IMR-90 (cell line): ENCODE measurements at places on chromosomes 16 and 17. TPM values are rescaled to one million over a fixed set of nuclear protein-coding genes. Genes with fewer than 3 reads are reported as not detected.

DNA sequence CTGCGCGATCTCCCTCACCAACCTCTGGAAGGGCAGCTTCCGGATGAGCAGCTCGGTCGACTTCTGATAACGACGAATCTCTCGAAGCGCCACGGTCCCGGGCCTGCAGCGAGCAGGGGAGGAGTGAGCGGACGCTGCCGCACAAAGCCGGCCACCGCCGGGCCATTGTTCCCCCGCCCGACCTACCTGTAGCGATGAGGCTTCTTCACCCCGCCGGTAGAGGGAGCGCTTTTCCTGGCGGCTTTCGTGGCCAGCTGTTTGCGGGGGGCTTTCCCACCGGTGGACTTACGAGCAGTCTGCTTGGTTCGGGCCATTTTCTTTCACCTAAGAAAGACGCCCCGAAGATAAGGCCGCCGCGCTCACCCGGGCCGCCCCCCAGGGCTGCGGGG lies 5.8 kb upstream of the UNK start:
- no peaks in the 10 kb centered on the region for H3K27me3 ChIP-seq
- peak; percentile 35 for DNase-seq
- peak overlapping the region; percentile 62 for H3K4me3 ChIP-seq

DNA sequence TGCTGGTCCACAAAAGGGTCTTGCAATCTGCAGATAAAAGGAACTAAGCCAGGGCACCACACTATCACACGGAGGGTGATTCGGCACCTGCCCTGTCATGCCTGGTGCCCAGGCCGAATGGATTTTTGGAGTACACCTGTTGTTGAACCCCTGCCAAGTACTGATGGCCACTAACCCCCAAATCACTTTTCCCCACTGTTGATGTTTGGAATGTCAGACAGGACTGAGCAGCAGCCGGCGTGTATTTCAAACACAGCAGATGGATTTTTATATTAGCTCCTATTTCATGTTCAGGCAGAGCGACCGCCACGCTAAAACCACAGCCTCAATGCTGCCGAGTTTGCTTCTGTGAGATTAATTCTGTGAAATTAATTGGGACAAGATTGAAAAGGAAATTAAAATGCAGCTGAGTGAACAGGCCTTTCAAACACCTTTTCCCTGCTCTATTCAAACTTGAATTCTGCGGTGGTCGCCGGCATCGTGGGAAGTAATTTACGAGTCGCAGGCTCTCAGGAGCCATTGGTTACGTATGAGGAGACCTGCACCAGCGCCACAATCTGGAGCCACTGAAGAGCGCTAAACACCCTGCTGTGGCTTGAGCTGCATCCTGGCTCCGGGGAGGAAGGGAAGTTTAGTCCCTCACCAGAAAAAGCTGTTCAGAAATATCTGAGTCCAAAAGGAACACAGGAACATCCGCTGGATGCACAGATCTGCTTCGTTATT lies 48.5 kb downstream of the SNX11 start:
- H3K27me3 ChIP-seq, result peaks cover 58% of the 10 kb centered on the region
- H3K4me1 ChIP-seq, result no peaks in the 10 kb centered on the region
- no peak for DNase-seq
- H3K27ac ChIP-seq, result no peak overlapping the region
- no peaks in the 10 kb centered on the region for H3K36me3 ChIP-seq

DNA sequence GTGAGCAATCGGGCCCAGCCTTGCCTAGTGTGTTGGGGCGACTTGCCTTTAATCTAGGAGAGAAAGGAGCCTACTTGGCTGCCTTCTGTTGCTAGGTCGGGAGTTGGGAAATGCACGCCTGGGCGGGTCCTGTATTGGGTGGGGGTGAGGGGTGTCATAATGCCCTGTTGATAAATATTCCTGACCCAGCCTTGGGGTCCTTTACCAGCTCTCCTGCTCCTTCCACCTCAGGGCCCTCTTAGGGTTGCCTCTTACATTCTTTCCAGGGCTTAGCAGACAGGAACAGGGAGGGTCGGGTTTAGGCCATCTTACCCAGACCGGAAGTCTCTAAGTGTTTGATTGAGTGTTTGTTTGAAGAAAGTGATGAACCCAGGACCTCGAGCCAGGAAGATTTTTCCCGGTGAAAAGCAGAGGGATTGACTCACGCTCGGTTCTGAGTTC lies 112.9 kb downstream of the SEC14L1 start:
- no peaks in the 10 kb centered on the region for H3K27me3 ChIP-seq
- peak; percentile 81 for DNase-seq
- H3K4me3 ChIP-seq, result no peak overlapping the region
- peaks cover 29% of the 10 kb centered on the region for H3K4me1 ChIP-seq

DNA sequence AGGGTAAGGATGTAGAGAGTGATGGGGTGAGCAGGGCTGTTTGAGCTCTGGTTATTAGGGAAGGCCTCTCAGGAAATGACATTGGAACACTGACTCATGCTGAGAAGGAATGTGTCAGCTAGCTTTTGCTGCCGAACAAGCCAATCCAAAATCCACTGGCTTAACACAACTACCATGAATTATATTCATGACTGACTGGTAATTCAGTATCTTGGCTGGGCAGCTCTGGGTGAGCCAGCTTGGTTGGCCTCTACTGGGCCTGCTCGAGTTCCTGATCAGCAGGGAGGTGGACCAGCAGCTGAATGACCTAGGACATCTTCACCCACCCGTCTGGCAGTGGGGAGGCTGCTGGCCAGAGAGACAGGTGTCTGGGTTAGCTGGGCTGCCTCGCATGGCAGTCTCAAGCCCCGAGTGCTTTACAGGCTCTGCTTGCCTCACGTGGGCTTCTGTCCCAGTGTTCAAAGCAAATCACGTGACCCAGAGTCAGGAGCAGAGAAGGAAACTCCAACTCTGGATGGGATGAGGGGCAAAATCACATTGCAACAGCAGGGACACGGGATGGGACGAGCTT lies 209.4 kb downstream of the KATNIP start:
- H3K4me1 ChIP-seq, result peaks cover 6% of the 10 kb centered on the region
- peak; percentile 72 for DNase-seq
- H3K27me3 ChIP-seq, result no peaks in the 10 kb centered on the region
- H3K27ac ChIP-seq, result no peak overlapping the region
- H3K4me3 ChIP-seq, result no peak overlapping the region

DNA sequence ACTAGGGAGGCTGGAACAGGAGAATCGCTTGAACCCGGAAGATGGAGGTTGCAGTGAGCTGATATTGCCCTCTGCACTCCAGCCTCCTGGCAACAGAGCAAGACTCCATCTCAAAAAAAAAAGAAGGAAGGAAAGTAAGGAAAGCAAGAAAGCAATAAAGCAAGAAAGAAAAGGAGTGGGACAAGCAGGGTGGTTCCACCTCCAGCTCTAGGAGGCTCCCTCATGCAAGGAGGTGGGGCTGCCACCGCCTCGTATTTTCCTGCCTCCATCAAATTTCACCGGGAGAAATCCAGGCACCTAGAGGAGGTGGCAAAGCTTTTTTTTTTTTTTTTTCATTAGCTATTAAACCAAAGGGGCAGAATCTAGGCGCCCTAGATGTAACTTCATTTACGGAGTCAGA lies 1.0 kb downstream of the CYB561 start:
- no peaks in the 10 kb centered on the region for H3K27me3 ChIP-seq
- no peak overlapping the region for H3K27ac ChIP-seq
- H3K4me3 ChIP-seq, result no peak overlapping the region
- H3K4me1 ChIP-seq, result peaks cover 4% of the 10 kb centered on the region

ACE gene
- total RNA-seq, result 1.4 TPM in 2 replicates

DNA sequence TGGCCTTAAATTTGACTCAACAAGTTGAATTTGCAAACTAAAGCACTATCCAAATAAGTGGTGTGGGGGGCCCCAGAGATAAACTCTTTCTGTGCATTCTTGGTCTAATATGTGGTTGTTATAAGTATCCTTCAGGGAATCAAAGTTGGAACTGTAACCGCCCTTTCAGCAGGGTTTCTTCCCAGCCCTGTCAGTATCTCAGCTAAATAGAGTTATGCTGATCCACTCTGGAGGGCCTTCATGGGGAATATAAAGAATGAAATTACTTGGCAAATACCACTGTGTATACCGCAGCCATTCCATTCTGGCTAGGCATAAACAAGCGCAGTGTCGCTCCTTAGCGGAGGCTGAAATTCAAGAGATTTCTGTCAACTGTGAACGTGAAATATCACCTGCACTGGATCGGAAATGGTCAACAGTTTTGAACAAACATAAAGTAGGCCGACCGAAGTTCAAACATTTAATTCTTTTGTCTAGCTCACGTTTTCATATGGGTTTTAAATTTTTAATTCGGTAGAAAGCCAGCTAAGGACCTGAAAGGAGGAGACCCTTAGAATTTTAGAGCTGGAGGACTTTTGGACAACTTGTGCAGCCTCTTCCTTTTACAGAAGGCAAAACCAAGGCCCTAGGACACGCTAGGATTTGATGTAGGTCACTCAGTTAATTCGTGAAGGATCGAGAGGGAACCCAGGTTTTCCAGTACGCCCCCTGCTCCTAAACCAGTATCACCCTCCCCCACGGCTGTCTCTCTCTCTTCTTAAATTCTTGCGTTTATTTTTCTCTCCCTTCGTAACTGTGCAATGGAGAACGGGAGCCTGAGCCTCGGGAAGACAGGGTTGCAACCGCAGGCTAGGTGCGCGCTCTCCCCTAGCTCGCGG lies 74.7 kb downstream of the CHD9 start:
- DNase-seq, result peak; percentile 81
- H3K4me3 ChIP-seq, result peak overlapping the region; percentile 60
- H3K27ac ChIP-seq, result peak overlapping the region; percentile 94
- no peaks in the 10 kb centered on the region for H3K36me3 ChIP-seq
- peaks cover 7% of the 10 kb centered on the region for H3K4me1 ChIP-seq

DNA sequence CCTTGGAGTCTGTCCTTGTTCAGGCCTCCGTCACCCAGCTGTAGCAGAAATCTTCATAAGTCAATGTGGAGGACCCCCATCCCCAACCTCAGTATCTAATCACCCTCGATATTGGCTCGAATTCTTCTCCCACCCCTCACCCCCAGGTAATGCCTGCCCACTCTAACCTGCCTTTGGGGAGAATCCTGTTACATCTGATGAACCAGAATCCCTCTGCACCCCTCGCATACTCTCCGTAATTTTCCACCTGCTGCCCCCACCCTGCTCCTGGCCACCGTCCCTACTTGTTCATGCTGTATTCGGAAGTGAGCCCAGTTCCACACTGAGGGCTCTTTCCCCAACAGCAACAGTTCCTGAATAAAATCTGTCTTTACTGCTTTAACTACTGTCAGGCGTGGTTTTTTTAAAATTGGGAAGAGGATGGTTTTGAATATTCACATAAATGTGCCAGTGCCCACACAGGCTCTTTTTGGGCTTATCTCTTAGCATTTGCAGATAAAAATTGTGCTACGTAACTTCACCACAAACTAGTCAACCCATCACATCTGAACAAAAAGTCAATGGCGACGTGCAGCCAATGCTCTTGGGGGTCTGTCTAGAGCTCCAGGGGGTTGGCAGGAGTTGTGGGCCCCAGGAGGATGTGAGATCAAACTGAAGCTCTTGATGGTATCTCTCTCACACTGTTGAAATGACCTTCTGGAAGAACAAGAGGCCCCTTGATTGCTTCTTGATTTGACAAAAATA lies 73.7 kb downstream of the NETO2 start:
- H3K27ac ChIP-seq, result no peak overlapping the region
- H3K27me3 ChIP-seq, result peaks cover 3% of the 10 kb centered on the region; the same call in 1 of the 2 replicates
- H3K4me1 ChIP-seq, result no peaks in the 10 kb centered on the region
- H3K36me3 ChIP-seq, result no peaks in the 10 kb centered on the region

DNA sequence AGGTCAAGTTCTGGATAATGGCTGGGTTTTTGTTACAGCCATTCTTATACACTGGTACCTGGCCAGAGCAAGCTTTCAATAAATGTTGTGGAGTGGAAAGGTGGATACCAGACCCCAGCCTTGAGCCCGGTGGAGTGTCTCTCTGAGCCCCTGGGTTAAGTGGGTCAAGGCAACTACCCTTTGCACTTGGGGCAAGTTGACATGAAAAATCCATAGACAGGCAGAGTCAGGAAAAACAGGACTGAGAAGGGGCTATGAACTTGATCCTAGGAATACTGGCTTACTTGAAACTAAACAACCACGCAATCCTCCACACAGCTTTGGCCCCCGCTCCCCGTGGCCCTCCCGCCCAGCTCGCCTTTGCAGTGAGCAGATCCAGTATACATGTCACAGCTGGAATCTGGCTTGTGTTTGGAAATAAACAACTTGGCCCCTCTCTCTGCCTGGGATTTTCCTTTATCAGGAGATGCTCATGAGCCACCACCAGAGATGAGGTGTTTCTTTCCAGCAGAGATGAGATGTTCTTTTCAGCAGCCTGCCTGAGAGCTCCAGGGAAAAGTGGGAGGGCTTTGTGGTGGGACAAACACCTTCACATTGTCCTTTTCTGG lies 65.9 kb downstream of the KSR1 start:
- no peak for DNase-seq
- H3K27me3 ChIP-seq, result no peaks in the 10 kb centered on the region
- H3K36me3 ChIP-seq, result no peaks in the 10 kb centered on the region
- no peak overlapping the region for H3K27ac ChIP-seq

- H3K4me1 ChIP-seq, result no peaks in the 10 kb centered on the region
- no peaks in the 10 kb centered on the region for H3K36me3 ChIP-seq
- H3K27ac ChIP-seq, result no peak overlapping the region
- no peaks in the 10 kb centered on the region for H3K27me3 ChIP-seq
Measured at GRCh38 chr16:48862087-48862532, 252.1 kb upstream of the N4BP1 start.

ZCCHC14 gene
- 2.5 and 2.8 TPM in 2 replicates for total RNA-seq

HOXB5 gene
- total RNA-seq, result 0.54 and 0.56 TPM in 2 replicates

QRICH2 gene
- 3.9 and 4.8 TPM in 2 replicates for total RNA-seq

- no peak overlapping the region for H3K27ac ChIP-seq
- no peaks in the 10 kb centered on the region for H3K36me3 ChIP-seq
- no peak overlapping the region for H3K4me3 ChIP-seq
- H3K4me1 ChIP-seq, result no peaks in the 10 kb centered on the region
Measured at GRCh38 chr16:22672830-22673210, 141.1 kb upstream of the HS3ST2 start.

DNA sequence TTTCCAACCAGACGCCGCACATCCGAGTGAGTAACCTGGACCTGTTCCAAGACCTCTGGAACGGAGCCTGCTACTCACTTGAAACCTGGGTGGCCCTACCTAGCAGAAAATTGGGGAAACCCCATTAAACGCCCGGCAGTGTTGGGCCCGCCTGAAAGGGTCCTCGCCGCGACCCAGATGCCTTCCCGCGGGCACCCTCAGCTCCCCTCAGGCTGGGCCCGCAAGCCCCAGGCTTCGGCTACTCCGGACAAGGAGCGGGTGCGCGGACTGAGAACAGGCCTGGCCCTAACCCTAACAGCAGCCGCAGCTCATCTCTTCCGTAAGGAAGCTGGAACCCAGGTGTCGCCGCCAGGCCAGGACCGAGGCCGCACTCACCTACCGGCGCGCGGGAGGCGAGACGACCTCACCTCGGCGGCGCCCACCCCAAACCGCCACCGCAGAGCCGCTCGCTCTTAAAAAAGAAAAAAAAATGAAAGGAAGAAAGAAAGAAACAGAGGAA lies 344 bp downstream of the PSME3IP1 start:
- H3K27ac ChIP-seq, result peak overlapping the region; percentile 88
- H3K4me1 ChIP-seq, result peaks cover 7% of the 10 kb centered on the region; the same call in 1 of the 2 replicates
- no peaks in the 10 kb centered on the region; the same call in 1 of the 2 replicates for H3K36me3 ChIP-seq
- peak overlapping the region; percentile 90 for H3K4me3 ChIP-seq
- no peaks in the 10 kb centered on the region for H3K27me3 ChIP-seq

GRCh38 chr16:57818377-57819064 lies 16.2 kb upstream of the KIFC3 start:
- no peak for DNase-seq
- no peak overlapping the region for H3K27ac ChIP-seq
- no peaks in the 10 kb centered on the region for H3K36me3 ChIP-seq
- peaks cover 8% of the 10 kb centered on the region for H3K27me3 ChIP-seq
- no peak overlapping the region for H3K4me3 ChIP-seq

CNP gene
- 45.5 and 50.3 TPM in 2 replicates for total RNA-seq
